Right ventricle myocardium superior (tissue), 1 donor: ENCODE measurements at places on chromosomes 1 and 21.

DNA sequence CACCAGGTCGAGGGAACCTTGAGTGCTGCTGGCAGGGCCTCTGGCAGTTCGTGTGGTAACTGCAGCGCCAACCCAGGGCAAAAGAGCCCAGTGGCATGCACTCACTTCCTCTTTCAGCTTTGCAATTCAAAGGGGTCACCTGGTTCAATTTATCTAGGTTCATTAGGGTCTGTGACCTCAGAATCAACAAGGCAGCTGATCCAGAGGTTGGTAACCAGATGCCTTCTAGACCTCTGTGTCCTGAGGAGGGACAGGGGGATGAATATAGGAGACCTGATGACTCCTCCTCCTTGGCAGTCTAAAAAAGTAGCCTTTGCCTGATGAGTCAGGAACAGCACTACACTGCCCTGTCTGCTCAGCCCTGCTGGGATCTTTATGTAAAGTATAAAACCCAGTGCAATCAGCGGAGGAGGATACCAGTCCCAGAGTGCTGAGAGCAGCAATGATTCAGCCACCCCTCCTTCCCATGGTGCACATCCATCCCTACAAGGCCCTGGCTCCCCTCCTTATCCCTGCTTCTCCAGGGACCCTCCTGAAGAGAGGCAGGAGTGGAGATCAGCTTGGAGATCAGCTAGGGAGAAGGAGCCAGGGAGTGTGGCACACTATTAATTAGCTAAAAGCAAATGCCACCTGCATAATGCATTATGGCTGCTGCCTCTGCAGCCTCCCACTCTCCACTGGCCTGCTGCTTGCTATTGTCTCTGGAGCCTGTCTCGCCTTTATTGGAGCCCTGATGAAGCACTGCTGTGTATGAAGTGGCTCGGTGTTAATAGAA is 11.2 kb upstream of the FMOD start:
- no peak for DNase-seq

GRCh38 chr1:113109908-113110554 is 37.0 kb downstream of the LRIG2 start:
- DNase-seq = no peak

- DNase-seq = no peak
These were observed 52.9 kb downstream of the SUCO start for GRCh38 chr1:172585861-172586260.

GRCh38 chr1:36771660-36772284 is 262.5 kb downstream of the GRIK3 start:
- DNase-seq = no peak

DNA sequence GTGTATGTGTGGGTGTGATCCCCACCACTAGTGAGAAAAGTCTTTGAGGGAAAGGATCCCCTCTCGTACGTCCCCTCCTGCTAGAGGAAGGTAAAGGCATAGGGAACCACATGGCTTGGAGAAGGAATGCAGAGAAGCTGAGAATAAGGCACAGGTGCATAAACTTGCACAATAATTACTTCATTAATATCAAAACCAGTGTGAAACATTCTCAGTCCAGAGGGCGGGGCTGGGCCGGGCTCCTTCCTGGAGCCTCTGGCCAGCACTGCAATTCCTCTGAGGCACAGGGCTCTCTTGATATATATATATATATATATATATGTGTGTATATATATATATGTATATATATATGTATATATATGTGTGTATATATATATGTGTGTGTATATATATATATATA is 162.6 kb downstream of the TSEN15 start:
- no peak for DNase-seq

DNA sequence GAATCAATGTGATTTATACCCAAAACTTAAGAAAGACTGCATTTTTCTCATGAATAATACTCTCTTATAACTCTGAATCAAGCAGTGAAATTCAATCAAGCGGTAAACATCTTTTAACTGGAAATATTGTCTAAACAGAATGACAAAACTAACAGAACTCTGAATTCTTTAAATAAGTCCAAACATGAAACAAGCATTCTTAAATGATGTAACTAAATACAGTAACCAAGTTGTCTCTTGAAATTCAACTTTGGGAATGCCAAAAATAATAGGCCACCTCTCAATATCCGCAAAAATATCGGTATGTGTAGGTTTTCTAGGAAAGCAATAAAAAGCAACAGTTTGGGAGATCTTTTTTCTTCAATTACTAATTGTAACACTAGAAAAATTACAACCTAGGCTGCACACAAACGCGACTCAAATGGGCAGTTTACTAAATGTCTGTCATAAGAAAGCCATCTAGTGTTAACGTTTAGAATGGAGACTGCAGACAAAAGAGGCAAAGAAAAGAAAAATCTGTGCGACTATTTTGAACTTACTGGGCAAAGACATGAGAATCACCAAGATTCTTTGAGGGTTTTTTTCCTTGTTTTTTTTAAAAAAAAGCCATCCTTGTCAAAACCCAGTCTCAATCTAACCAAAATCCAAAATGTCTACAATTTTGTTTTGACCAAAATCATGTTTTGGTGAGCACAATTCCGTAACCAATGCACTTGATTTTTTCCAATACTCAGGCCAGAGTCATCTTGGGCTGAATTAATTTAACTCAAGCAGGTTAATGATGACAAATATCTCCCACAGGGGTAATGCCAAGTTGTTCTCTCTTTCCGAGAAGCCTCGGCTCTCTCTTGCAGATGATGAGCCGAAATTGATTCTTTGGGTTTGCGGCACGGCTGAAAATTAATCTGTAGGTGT is 1.3 kb downstream of the SIPA1L2 start:
- no peak for DNase-seq

DNA sequence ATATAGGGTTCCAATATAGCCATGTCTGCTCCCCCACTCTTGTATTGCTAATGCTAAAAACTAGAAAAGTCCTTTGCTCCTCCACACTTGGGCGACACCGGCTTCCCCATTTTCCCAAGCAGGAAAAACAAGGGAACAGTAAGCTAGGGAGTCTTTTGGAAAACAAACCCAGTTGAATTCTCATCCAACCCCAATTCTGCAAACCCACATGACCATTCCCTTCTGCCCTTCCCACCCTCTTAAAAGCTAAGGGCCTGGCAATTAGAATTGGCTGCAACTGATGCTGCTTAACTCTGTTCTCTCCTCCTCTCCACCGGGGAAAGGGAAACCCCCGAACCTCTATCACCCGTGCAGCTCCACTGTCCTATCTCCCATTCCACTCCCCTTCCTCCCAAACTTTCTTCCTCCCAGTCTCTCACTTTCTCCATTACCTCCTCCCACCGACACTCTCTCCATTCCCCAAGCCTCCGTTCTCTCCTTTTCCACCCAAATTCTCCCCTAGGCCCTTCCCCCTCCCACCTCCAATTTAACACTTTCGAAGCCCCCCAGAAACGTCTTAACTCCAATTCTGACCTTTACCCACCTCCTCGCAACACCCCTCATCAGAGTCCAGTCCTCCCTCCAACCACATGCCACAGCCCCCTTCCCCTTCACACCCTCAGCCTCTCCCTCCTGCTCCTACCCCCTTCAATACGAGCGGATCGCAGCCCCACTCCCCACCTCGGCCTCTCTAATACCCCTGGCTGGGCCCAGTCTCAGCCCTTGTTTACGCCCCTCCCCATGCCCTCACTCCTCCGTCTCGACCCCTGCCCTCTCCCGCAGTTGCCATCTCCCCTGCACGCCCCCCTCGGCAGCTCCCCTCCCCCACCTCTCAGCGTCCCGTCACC is 701 bp downstream of the DEDD start:
- DNase-seq = no peak
